ENCODE measurements at places on chromosomes 11 and 22. TPM values are rescaled to one million over a fixed set of nuclear protein-coding genes. Genes with fewer than 3 reads are reported as not detected.

Gene APOBEC3A
- not detected for total RNA-seq

Gene OR4C11
- not detected for total RNA-seq

DNA sequence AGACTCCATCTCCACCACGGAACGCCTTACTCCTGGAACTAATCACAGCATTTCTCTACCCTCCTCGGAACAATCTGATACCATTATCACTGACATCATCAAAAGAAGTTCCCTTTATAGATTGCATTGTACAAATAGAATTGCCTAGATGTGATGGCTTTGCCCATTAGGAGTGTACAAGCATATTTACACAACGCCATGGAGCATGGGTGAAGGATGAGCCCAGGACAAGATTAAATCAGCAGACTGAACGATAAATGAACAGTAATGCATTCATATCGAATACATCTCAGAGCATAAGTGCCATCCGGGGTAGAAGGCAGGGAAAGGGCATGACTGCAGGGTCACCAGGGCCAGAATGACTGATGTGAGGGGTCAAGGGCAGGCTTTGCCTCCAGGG is 57.3 kb downstream of the KIRREL3 start:
- H3K27ac ChIP-seq = no peak overlapping the region
- DNase-seq = no peak
- H3K4me1 ChIP-seq = no peaks in the 10 kb centered on the region
- no peak overlapping the region for H3K4me3 ChIP-seq

GRCh38 chr22:24429411-24430365 is 2.3 kb downstream of the ADORA2A start:
- peaks cover 13% of the 10 kb centered on the region for H3K27me3 ChIP-seq
- DNase-seq = peak; percentile 58
- H3K27ac ChIP-seq = peak overlapping the region; percentile 50
- no peaks in the 10 kb centered on the region for H3K36me3 ChIP-seq

DNA sequence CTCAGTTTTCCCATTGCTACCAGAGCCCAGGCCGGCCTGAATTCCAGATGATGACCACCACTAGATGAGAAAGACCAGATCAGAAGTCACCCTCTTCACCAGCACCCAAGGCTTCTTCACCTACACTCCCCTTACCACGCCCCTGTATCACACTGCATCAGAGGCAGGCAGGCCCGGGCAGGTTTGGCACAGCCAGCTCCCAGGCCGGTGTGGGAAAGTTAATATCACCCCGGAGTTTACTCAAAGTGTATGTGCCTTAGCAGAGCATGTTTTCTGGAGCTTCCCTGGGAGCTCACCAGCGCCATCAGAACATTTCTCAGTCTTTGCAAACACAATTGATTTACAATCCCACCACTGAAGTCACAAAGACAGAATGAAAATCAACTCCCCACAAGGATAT is 47.5 kb upstream of the POU2AF1 start:
- H3K27me3 ChIP-seq = no peaks in the 10 kb centered on the region
- no peaks in the 10 kb centered on the region for H3K36me3 ChIP-seq
- no peak overlapping the region for H3K4me3 ChIP-seq
- H3K4me1 ChIP-seq = no peaks in the 10 kb centered on the region
- DNase-seq = no peak

DNA sequence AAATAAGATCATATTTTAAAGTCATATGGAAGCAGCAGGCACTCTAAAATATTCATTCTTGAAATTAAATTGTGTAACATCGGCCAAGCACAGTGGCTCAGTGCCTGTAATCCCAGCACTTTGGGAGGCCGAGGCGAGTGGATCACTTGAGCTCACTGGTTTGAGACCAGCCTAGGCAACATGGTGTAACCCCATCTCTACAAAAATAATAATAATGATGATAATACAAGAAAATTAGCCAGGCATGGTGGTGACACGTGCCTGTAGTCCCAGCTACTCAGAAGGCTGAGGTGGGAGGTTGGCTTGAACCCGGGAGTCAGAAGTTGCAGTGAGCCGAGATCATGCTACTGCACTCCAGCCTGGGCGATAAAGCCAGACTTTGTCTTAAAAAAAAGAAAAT is 77.4 kb downstream of the TRIM29 start:
- no peaks in the 10 kb centered on the region for H3K36me3 ChIP-seq
- no peaks in the 10 kb centered on the region for H3K27me3 ChIP-seq
- peaks cover 40% of the 10 kb centered on the region for H3K4me1 ChIP-seq
- H3K27ac ChIP-seq = no peak overlapping the region

- no peaks in the 10 kb centered on the region for H3K36me3 ChIP-seq
- DNase-seq = no peak
- peaks cover 12% of the 10 kb centered on the region for H3K4me1 ChIP-seq
- no peaks in the 10 kb centered on the region for H3K27me3 ChIP-seq
- no peak overlapping the region for H3K4me3 ChIP-seq
Measured at GRCh38 chr11:130512662-130513061, 64.2 kb downstream of the ADAMTS15 start.

GRCh38 chr11:2205214-2205720 is 33.7 kb upstream of the TH start:
- no peak overlapping the region for H3K27ac ChIP-seq
- no peaks in the 10 kb centered on the region for H3K27me3 ChIP-seq
- DNase-seq = no peak
- H3K4me3 ChIP-seq = no peak overlapping the region

DNA sequence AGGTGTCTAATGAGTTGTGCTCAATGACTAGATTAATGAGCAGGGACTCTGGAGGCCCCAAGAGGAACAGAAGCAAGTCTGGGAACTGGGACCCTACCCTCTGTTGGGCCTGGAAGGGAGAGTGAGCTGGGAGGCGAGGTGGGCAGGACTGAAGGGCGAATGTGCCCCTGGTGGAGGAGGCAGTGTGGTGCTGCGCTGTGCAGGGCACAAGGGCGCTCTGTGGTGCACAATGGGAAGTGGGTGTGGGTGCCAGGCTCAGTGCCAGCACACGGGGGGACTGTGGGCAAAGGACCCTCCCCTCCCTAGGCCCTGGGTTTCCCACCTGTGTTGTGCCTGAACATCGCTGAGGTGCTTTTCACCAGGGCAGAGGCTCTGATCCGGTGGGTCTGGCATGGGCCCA is 57.5 kb upstream of the TTLL12 start:
- H3K27me3 ChIP-seq = no peaks in the 10 kb centered on the region
- no peak overlapping the region for H3K4me3 ChIP-seq
- DNase-seq = peak; percentile 14
- H3K27ac ChIP-seq = no peak overlapping the region
- H3K36me3 ChIP-seq = no peaks in the 10 kb centered on the region

All from GM23338 (cell line).